ENCODE measurements at places on chromosomes 13 and 19. TPM values are rescaled to one million over a fixed set of nuclear protein-coding genes. Genes with fewer than 3 reads are reported as not detected.

The ZNF541 gene
- total RNA-seq: 0.50 TPM

The GPC5 gene
- total RNA-seq: 9.2 TPM

The PRRG2 gene
- 13.6 TPM for total RNA-seq

- no peak for DNase-seq
- H3K4me3 ChIP-seq: no peak overlapping the region
- H3K36me3 ChIP-seq: no peaks in the 10 kb centered on the region
Measured at GRCh38 chr13:44298314-44298713, 75.3 kb upstream of the SERP2 start.

GRCh38 chr13:35724446-35724845 lies 248.0 kb upstream of the MAB21L1 start:
- H3K4me1 ChIP-seq: no peaks in the 10 kb centered on the region
- no peak for DNase-seq
- H3K27ac ChIP-seq: no peak overlapping the region
- H3K27me3 ChIP-seq: no peaks in the 10 kb centered on the region
- no peaks in the 10 kb centered on the region for H3K36me3 ChIP-seq

- H3K27me3 ChIP-seq: peaks cover 30% of the 10 kb centered on the region
- no peak overlapping the region for H3K27ac ChIP-seq
- H3K36me3 ChIP-seq: no peaks in the 10 kb centered on the region
- H3K4me3 ChIP-seq: no peak overlapping the region
- no peaks in the 10 kb centered on the region for H3K4me1 ChIP-seq
Measured at GRCh38 chr13:111476197-111476596, 155.8 kb downstream of the TEX29 start.

- H3K27me3 ChIP-seq: no peaks in the 10 kb centered on the region
- no peak overlapping the region for H3K4me3 ChIP-seq
- no peak for DNase-seq
- peaks cover 51% of the 10 kb centered on the region for H3K4me1 ChIP-seq
Measured at GRCh38 chr19:10620786-10621185, 4.6 kb upstream of the SLC44A2 start.
